Left ventricle myocardium superior (tissue), 1 donor: ENCODE measurements at places on chromosomes 12 and 14. TPM values are rescaled to one million over a fixed set of nuclear protein-coding genes. Genes with fewer than 3 reads are reported as not detected.

DNA sequence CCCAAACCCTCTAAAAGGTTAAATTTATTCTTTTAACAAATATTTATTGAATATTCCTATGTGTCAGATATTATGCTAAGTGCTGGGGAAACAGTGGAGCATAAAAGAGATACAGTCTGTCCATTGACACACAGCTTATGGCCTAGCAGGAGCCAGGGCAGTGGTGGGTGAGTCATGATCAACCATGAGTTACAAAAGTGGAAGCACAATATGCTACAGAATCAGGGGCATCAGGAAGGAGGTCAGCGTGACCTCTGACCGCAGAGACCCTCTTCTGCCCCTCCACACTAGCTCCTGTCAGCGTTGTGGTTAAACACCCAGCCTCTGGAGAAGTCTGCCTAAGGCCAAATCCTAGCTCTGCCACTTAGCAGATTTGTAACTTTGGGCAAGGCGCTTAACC lies 4.7 kb upstream of the PPP1R1A start:
- no peak for DNase-seq

Gene SUDS3
- total RNA-seq, result 21.2 TPM

- DNase-seq, result no peak
Measured at GRCh38 chr14:100081997-100082625, 16.9 kb downstream of the EVL start.

Gene KRT85
- not detected for total RNA-seq

GRCh38 chr12:3359478-3359877 lies 131.5 kb upstream of the PRMT8 start:
- no peak for DNase-seq

Gene DPPA3
- total RNA-seq, result not detected
